ENCODE measurements at places on chromosomes 3 and 15. TPM values are rescaled to one million over a fixed set of nuclear protein-coding genes. Genes with fewer than 3 reads are reported as not detected.

Gene LHFPL4
- under 0.01 TPM for total RNA-seq

Gene SSUH2
- total RNA-seq = 0.51 TPM

Gene HRG
- not detected for total RNA-seq

Gene FBXW12
- not detected for total RNA-seq

Gene ANKUB1
- total RNA-seq = under 0.01 TPM

Gene ZNF660
- total RNA-seq = 0.76 TPM

Gene MEX3B
- total RNA-seq = 4.1 TPM

DNA sequence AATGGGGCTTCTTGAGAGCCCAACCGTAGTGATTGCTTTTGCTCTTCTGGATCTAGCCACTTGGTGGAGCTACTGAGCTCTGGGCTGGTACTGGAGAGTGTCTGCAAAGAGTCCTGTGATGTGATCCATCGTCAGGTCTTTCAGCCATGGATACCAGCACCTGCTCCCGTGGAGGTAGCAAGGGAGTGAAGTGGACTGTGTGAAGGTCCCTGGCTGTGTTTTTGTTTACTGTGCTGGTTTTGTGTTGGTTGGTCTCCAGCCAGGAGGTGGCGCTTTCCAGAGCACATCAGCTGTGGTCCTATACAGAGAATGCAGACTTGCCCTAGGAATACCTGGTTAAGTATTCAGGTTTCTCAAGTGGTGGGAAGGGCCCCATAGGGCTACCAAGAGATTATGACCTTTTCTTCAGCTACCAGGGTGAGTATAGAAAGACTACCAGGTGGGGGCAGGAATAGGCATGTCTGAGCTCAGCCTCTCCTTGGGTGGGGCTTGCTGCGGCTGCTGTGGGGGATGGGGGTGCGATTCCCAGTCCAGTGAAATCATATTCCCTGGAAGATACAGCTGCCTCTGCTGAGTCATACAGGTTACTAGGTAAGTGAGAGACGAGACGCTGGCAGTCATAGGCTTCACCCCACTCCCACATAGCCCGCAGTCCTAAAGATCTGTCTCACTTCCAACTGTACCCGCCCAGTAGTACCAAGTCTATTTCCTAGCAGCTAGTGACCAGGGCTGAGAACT lies 733.7 kb downstream of the ZNF385D start:
- DNase-seq = no peak

GRCh38 chr3:159817126-159817525 lies 171.5 kb upstream of the IL12A start:
- no peak for DNase-seq

DNA sequence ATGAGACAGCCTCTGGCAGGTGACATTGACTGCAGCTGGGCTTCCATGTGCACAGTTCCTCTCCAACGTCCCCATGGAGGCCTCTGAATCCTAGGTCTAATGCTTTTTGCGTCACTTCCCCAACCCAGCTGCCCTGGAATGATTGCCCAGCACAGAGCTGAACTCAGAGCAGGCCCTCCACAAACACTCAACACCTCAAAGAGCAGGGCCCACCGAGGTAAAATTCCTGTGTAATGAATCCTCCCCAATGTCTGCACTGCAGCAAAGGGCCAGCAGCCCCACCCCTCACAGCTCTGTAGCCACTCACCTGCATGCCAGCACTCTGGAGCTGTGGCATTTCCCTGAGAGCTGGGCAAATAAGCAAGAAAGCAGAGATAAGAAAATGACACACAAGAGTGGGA lies 42.6 kb upstream of the DUSP7 start:
- DNase-seq = no peak

- no peak for DNase-seq
Measured at GRCh38 chr3:115927197-115927596, 303.9 kb downstream of the GAP43 start.

- DNase-seq = no peak
Measured at GRCh38 chr15:92751528-92751927, 96.0 kb upstream of the FAM174B start.

DNA sequence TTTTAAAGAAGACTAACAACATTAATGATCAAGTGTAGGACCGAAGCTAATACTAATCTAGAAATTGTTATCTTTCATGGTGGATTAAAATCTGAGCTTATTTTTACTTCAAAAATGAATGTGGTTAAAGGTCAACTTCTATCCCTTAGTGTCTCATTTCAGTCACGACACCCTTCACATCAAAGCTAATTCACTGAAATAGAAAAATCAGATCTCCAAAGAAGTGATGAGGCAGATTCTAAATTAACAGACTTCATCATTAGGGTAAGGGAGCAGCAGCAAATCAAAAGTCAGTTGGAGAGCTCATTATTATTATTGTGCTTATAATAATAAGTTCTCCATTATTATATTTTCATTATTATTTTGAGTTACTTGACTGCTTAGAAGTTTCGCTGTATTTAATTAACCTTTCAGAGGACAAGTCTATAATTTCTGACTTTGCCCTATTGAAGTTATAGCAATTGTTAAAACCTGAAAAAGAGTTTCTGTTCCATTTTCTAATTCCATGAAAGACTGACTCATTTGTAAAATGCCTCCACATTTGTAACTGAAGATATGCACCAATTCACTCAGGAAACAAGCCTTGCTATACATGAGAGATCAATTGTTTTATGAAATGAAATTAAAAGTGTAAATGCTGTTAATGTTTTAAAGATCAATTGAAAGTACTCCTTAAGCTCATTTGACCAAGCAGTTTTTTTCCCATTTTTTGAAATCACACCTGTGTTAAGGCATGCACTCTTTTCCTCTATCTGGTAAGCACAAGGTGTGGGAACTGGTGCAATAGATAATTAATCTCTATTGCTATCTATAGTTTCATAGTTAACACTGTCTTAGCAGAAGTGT lies 23.1 kb upstream of the CMC1 start:
- no peak for DNase-seq

- peak; percentile 41 for DNase-seq
Measured at GRCh38 chr3:100097919-100098783, 16.1 kb downstream of the FILIP1L start.

GRCh38 chr15:73757571-73757970 lies 4.4 kb upstream of the INSYN1 start:
- no peak for DNase-seq

DNA sequence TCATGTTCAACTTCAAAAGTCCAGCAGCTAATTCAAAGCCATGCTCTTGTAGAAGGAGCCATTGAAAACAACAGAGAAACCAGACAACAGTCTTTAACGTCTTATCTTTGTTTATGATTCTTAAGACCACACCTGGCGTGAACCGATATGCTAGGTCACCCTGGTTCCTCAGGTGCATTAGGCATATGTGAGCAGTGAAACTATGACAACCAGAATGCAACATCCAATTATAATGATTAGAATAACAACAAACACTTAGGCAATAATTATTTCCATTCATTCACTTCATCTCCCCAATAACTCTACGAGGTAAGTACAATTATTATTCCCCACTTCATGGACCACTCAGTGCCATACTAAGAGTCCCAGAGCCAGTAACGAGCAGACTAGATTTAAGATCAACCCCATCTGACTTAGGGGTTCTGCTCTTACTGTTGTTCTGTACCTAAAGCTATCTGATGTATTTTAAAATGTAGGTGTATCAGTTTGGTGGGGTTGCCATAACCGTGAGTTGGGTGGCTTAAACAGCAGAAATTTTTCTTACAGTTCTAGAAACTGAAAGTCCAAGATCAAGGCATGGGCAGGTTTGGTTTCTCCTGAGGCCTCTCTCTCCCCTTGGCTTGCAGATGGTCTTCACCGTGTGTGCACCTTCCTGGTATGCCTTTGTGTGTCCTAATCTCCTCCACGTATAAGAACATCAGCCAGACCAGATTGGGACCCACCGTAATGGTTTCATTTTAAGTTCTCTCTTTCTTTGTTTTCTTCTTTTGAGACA lies 997.8 kb upstream of the CFAP20DC start:
- no peak for DNase-seq

DNA sequence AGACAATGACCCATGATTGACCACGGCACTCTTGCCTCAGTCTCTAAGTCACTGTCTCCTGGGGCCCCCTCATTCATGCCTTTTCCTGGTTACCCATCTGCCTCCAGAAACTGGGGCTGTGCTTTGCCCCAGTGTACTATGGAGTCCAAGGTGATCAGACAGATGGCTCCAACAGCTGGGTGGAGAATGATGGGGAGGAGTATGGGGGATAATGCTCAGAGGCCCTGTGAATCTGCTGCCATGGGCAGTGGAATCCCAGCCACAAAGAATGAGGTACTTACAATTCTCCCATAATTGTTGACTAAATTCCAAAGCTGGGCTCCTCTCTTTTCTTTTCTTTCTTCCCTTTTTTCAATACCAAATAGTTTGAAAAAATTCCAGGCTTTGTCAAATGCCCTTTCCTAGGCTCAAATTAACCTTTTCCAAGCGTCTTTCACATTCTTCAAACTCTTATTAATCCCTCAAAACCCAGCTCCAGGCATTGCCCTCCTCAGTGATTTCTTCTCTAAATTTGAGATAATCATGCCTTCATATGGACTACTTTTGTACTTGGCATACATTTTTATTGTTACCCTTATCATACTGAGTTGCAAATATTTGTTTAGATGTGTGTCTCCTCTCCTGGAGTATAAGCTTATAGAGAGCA lies 148.5 kb upstream of the ICE2 start:
- DNase-seq = no peak

DNA sequence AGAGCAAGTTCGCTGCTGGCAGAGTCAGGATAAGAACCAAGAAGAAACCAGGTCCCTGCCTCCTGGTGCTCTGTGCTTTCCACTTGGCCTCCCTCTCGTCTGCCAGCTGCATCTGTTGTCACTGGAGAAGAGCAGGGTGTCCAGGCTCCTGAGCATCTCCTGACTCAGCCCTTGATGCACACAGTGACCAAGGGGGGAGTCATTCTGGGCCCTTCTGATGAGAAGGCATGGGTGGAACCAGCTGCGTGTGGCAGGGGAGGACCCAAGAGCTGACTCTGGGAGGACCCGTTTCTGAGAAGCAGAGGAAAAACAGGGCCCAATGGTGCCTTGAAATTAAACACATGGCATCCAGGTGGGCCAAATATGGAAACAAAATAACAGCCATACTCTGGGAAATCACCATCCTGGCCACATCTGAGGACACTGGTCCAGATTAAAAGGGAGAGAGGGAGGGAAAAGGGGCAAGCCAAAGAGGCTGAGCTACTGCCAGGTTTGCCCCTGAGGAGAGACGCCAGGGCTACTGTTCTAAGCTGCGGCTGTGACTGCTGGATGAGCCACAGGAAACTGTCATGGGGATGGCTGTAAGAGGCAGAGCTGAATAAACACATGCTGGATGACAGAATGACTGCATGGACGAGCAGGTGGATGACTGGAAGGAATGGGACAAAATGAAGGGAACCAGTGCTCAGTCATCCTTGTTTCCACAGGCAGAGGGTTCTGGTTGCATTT lies 58.1 kb upstream of the CA12 start:
- peak; percentile 81 for DNase-seq

- no peak for DNase-seq
Measured at GRCh38 chr3:49727924-49728361, 4.2 kb upstream of the GMPPB start.

DNA sequence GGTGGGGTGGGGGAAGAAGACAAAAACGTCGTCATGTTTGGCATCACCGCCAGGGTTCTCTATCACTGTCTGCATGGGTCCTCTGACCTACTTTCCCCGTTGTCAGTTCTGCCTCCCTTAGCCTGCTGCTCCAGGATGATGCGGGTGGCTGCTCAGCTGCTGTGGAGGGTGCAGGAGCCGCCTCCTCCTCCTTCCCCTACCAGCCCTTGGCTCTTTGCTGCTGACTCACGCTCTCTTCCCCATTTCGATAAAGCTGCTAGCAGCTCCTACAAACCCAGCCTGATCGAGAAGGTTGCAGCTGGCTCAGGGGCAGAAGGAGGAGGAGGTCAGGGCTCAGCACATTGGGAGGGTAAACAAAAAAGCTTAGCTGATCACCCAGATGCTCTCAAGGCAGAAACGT lies 49.5 kb upstream of the SEC13 start:
- DNase-seq = no peak

DNA sequence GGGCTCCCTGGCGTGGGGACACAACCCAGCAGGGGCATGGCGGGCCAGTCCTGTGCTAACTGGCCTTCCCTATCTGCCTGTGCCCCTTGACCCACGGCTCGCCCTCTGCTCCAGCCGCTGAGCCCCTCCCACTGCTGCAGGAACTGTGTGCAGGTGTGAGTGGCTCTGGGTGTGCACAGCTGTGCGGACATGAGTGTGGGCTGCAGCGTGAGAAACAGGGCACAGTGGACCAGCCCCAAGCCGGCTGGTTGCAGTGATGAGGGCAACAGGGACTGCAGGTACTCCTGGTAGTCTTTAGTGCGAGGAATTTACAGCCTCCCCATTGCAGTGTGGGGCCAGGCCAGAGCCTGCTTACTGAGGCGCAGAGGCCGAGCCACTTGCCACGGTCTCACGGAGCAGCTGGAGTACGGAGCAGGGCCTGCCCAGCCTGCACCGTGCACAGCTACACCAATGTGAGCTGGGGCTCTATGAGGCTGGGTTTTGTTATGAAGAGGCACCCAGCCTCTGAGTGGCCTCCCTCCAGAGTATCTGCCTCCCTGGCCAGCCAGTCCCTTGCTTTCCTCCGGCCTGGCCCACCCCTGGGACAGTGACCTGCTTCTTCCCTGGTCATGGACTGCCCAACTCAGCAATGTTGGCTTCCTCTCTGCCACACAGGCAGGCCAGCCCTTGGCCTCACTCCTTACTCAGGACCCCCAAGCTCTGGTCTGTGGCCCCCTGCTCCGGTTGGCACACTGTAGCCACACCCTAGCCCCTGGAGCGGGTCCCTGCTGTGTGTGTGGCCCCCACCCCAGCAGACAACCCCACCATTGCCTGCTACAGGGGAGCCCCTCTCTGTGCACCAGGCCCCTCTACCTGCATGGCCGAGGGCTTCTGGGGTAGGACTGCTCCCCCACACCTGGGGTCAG lies 47.8 kb downstream of the PLXNA1 start:
- DNase-seq = no peak

GRCh38 chr15:75738647-75739325 lies 26.1 kb upstream of the CSPG4 start:
- DNase-seq = peak; percentile 68
